ENCODE measurements at places on chromosomes 13 and 19. TPM values are rescaled to one million over a fixed set of nuclear protein-coding genes. Genes with fewer than 3 reads are reported as not detected.

DNA sequence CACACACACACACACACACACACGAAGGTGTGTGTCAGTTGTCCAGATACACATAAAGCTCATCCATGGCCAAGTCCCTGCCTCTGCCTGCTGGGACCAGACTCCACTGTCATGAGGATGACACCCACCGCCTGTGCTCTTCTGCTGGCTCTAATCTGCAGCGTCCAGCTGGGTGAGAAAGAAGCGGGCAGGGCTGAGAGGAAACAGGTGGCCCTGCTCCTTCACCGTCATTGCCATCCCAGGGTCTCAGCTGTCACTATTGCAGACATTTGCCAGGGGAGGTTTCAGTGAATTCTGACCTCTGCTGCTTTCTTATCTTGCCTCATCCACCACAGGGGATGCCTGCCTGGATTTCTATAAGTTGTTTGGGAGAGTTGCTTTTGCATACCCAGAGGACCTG is 31.4 kb downstream of the SCGB2B2 start:
- no peak for DNase-seq

DNA sequence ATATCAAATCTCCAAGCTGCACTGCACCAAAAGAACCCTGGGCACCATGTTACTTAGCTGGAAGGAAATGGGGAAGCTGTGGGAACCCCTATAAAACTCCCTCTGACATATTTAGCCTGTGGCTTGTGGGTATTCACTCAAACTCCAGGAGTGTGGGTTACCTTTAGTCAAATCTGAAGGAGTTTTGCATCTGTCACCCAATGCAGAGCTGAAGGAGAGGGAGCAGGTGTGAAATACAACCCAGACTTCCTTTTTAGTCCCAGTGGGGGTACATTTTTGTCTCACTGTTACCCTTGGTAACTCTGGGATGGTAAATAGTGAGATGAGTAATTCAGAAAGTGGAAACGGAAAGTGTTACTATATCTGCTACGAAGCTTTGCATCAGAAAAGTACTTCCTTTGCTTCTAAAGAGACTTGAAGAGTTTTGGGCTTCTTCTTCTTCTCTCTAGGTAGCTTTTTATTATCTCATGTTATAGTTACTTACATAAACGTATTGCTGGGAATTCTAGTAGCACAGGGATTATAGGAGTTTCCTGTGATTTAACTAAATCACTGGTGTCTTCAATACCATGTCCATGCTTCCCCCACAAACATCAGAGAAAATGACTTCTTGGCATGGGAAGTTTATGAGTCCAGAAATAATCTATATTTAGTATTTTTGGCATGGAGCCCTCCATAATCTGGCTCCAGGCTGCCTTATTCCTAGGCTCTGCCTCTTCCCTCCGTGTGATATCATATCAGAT is 105.9 kb downstream of the AKAP11 start:
- no peak for DNase-seq

Gene MIER2
- 15.7 TPM for total RNA-seq

DNA sequence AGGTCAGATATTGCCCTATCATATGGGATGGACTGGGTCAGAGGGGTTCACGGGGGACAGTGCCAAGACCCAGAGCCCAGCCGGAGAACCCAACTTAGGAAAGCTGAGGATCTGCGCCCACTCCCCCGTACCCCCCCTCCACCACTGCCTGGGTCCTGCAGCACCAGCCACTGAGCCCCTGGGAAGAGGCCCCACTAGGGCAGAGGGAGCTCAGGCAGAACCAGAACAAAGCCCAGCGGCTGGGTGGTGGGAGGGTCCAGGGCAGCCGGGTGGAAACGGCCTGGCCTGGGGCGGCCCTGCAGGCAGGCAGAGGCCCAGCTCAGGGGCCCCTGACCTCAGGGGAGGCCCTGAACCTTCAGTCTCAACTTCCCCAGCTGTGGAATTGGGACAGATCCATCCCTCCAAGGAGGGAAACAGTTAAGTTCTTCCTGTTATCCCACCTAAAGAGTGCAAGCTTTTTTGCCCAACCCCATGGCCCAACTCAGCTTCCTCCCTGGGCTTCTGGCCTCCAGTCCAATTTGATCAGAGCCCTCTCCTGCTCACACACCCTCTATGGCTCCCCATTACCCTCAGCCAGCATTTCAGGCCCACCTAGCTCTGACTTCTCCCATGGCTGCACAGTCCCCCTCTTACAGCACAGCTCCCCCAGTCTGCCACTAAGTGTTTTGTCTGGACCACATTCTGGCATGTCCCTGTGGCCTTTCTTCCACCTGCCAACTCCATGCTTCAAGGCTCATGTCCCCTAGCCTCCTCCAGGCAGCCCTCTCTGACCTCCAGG is 3.1 kb downstream of the NR2F6 start:
- no peak for DNase-seq

DNA sequence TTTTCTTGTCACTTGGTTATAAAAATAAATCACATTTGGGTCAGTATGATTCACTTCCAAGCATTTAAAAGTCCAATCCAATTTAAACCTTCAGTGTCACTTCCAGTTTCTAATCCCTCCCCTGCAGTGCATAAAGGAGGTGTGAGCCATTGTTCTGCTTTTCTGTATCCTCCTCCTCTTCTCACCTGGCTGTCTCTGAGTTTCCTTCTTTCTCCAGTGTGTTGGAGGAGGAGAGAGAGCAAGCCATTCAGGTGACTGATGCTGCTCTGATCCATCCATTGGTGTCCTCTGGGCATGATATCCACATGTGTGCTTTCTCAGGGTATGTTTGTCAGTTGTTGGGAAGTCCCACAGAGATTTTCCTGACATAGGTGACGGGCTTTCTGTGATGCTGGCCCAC is 1.2 kb downstream of the NUDT15 start:
- DNase-seq = no peak

Gene METTL21C
- not detected for total RNA-seq

Gene PLIN4
- total RNA-seq = 12.0 TPM

Gene SERPINE3
- total RNA-seq = not detected

Gene GJB2
- total RNA-seq = 39.0 TPM
